ENCODE measurements at places on chromosomes 13 and 19.

DNA sequence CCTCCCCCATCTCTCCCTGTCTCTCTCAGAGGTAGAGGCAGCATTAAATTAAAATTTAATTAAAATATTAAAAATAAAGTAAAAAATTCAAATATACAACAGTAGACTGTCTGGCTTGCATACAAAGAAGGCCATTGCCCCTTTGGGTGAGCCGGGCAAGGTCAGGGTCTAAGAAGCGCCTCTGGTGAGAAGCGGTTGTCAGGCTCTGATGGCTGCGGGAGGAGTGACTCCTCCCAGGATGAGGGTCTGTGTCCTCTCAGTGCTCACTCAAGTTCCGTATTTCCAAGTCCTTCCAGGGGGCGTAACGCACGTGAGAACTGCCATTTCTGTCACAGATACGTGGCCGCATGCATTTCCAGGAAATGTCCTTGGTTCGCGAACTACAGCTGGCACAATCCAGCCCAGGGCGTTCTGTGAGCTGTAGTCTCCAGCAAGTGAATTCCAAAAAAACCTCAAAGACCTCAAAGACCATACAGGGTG lies 737 bp upstream of the ZNF181 start:
- DNase-seq: no peak

DNA sequence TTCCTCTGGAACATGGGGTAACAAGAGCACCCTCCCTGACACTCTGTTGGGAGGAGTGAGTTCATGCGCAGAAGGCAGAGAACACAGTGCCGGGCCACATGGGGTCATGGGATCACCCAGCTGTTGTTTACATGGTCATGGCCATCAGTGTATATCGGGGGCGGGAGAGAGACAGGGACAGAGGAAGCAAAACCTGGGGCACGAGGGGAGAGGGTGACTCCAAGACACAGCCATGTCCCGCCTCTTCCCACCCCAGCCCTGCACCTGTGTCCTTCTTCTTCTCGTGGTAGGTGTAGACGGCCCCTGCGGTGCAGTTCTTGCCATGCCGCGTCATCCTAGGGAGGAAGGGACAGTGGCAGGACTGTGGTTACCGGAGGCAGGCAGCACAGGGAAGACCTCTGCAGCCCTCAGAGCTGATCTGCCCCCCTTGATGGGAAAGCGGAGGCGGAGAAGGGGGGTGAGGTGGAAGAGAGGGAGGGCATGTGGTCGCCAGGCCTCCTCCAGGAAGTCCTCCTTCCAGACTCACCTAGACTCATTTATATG lies 19.9 kb downstream of the NOSIP start:
- no peak for DNase-seq

- no peak for DNase-seq
Measured at GRCh38 chr19:18594824-18595373, 6.3 kb downstream of the REX1BD start.

GRCh38 chr13:89783221-89783755 lies 1564.2 kb upstream of the MIR17HG start:
- DNase-seq: no peak

GRCh38 chr19:16153582-16154336 lies 10.3 kb downstream of the HSH2D start:
- no peak for DNase-seq

DNA sequence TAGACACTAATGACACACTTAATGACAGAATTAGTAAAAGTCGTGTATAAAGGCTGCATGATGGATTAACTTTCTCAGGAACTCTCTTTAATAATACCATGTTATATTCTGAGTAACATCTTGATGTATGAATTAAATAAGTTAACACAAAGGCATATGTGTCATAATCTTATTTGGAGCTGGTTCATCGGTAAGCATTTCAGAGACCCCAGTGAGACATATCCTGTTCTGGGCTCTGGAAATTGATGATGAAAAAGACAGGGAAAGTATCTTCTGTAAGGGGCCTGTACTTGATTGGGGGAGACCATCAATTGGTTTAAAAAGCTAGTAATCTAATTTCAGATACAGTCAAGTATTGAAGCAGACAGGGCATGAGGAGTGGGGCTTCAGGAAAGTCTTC lies 547.9 kb downstream of the GPC6 start:
- no peak for DNase-seq

- peak; percentile 18 for DNase-seq
Measured at GRCh38 chr13:31485651-31486051, 253.7 kb upstream of the RXFP2 start.

DNA sequence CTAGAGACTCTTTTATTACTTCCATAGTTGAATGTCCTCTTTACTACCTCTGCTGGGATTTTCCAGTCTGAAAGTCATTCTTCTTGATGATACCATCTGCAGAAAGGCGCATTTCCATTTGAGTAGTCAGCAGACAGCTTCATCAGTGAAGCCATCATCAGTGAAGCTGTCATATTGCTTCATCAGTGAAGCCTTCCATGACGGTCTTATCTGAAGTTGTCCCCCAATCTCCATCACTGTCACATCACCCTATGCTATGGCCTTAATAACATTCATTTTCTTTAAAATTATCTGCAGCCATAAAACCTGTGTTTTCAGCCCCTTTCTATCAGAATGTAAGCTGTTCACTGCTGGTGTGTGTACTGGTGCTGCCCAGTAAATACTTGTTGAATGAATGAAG lies 151.6 kb downstream of the B3GLCT start:
- DNase-seq: no peak

GRCh38 chr13:98522371-98522770 lies 54.5 kb downstream of the STK24 start:
- no peak for DNase-seq

- DNase-seq: peak; percentile 16
Measured at GRCh38 chr19:49333418-49333805, 1.8 kb upstream of the CD37 start.

Measured in adipocyte (in vitro differentiated cells).